Islet precursor cell (in vitro differentiated cells): ENCODE measurements at places on chromosomes 5 and 9.

GRCh38 chr5:91486638-91487037 lies 103.5 kb upstream of the ARRDC3 start:
- no peak for DNase-seq

DNA sequence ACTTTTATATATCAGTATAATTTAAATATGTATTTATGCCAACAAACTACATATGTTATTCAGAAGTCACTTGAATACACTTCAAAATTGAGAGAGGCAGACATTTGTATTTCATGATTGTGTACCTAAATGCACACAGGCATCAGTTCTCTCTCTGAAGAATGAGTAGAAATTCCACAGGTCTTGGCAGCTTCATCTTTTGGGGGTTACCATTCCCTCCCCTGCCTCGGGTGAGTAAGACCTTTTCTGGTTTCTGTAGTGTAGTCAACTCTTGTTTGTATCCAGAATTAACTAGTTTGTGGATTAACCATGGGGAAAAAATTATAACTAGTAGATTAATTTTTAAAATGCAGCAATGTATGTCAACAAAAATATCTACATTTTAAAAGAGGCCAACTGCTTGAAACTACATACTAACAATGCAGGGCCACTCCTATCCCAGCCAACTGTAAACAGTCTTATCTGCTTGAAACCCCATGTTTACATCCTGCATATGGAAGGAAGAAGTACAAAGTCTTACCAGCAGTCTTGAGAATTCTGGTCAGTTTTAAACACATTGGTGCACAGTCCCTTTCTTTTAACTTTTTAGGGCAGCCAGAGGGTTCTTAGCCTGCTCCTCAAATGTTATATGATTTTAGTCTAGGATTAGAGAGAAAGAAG lies 339.6 kb upstream of the KIF2A start:
- DNase-seq, result no peak

- no peak for DNase-seq
Observed at GRCh38 chr9:136074706-136075105, 20.4 kb downstream of the NACC2 start.

GRCh38 chr5:54764102-54765090 lies 221.0 kb downstream of the ESM1 start:
- DNase-seq, result no peak
